ENCODE measurements at places on chromosomes 16 and 17.

- H3K4me3 ChIP-seq, result peak overlapping the region; percentile 11
- peaks cover 36% of the 10 kb centered on the region for H3K4me1 ChIP-seq
- H3K27me3 ChIP-seq, result no peaks in the 10 kb centered on the region
- H3K27ac ChIP-seq, result peak overlapping the region; percentile 91
- no peak for DNase-seq
- H3K36me3 ChIP-seq, result peaks cover 9% of the 10 kb centered on the region
Measured at GRCh38 chr17:78707016-78707415, 75.1 kb downstream of the CYTH1 start.

GRCh38 chr17:47117386-47117785 lies 71.7 kb downstream of the CDC27 start:
- DNase-seq, result no peak
- peaks cover 12% of the 10 kb centered on the region for H3K4me1 ChIP-seq
- no peak overlapping the region for H3K27ac ChIP-seq

- H3K27me3 ChIP-seq, result no peaks in the 10 kb centered on the region
- H3K36me3 ChIP-seq, result peaks cover 20% of the 10 kb centered on the region
- no peak overlapping the region for H3K27ac ChIP-seq
- DNase-seq, result no peak
- peaks cover 11% of the 10 kb centered on the region for H3K4me1 ChIP-seq
- H3K4me3 ChIP-seq, result no peak overlapping the region
Measured at GRCh38 chr17:5553479-5553878, 30.8 kb downstream of the NLRP1 start.

- H3K4me3 ChIP-seq, result no peak overlapping the region
- peaks cover 16% of the 10 kb centered on the region for H3K27me3 ChIP-seq
- no peaks in the 10 kb centered on the region for H3K4me1 ChIP-seq
- no peak overlapping the region for H3K27ac ChIP-seq
- DNase-seq, result no peak
- no peaks in the 10 kb centered on the region for H3K36me3 ChIP-seq
Measured at GRCh38 chr16:75193730-75194444, 13.1 kb downstream of the CTRB2 start.

- no peaks in the 10 kb centered on the region for H3K4me1 ChIP-seq
- H3K36me3 ChIP-seq, result no peaks in the 10 kb centered on the region
- H3K4me3 ChIP-seq, result no peak overlapping the region
- H3K27ac ChIP-seq, result no peak overlapping the region
Measured at GRCh38 chr17:65487161-65487560, 74.3 kb downstream of the AXIN2 start.

GRCh38 chr17:54537656-54538055 lies 363.0 kb upstream of the TOM1L1 start:
- no peaks in the 10 kb centered on the region for H3K36me3 ChIP-seq
- H3K27ac ChIP-seq, result no peak overlapping the region
- H3K4me1 ChIP-seq, result no peaks in the 10 kb centered on the region
- H3K27me3 ChIP-seq, result no peaks in the 10 kb centered on the region

DNA sequence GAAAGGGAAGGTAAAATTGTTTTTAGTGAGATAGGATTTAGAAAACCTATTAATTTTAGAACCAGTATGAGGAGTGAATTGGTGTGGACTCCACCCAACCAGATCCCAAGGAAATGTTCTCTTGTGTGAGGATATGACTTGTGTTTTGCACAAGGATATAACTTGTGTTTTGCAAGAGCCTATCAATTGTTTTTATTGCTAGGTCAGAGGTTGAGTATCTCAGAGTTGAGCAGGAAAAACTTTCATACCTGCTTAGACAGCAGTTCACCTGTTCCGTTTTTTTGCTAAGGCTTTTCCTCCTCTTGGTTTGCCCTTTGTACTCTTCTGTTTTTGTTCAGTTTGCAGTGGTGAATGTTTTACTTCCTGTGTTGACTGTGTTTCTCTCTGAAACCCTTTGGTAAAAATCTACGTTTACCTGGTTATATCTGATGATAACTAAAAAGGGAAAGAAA lies 5.1 kb downstream of the NBR1 start:
- H3K27ac ChIP-seq, result no peak overlapping the region
- peaks cover 6% of the 10 kb centered on the region for H3K36me3 ChIP-seq
- H3K27me3 ChIP-seq, result no peaks in the 10 kb centered on the region
- no peak for DNase-seq
- no peak overlapping the region for H3K4me3 ChIP-seq

GRCh38 chr17:17075125-17075781 lies 33.0 kb downstream of the MPRIP start:
- H3K27ac ChIP-seq, result peak overlapping the region; percentile 80
- peaks cover 49% of the 10 kb centered on the region for H3K4me1 ChIP-seq
- H3K4me3 ChIP-seq, result peak overlapping the region; percentile 24
- peaks cover 63% of the 10 kb centered on the region for H3K36me3 ChIP-seq

DNA sequence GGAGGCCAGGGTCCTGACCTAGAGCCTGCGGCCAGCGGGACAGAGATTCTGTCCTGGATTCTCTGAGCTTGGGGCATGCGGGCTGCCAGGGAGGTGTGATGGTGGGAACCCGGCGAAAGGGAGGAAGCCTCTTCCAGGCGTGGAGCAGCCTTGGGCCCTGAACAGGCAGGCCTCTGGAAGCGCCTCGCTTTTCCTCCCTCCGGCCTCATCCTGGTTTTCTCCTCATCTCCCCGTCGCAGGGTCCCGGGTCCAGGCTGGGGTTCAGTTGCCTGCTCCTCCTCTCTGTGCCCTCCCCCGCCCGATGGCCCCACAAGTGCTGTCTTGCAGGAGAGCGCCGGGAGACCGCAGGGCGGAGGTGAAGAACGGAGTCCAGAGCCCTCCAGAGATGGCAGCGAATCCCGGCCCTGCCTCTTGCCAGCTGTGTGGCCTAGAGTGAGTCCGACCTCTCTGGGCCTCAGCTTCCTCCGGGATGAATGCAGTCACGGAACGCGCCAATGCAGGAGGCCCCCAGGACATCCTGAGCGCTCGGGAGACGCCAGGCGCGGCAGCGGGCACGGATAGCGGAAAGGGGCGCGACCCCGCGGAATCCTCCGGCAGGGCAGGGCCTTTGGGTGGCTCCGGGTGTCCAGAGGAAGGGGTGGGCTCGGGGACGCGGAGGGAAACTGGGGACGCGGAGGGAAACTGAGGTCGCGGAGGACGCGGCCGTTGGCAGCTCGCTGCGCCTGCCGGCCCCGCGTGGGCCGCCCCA lies 553 bp upstream of the RAB11FIP4 start:
- no peak for DNase-seq
- no peak overlapping the region for H3K4me3 ChIP-seq
- H3K4me1 ChIP-seq, result no peaks in the 10 kb centered on the region
- H3K36me3 ChIP-seq, result no peaks in the 10 kb centered on the region
- H3K27me3 ChIP-seq, result peaks cover 39% of the 10 kb centered on the region
- H3K27ac ChIP-seq, result no peak overlapping the region

GRCh38 chr17:64219571-64219970 lies 43.5 kb downstream of the TEX2 start:
- no peaks in the 10 kb centered on the region for H3K36me3 ChIP-seq
- DNase-seq, result no peak
- no peaks in the 10 kb centered on the region for H3K27me3 ChIP-seq
- H3K4me3 ChIP-seq, result no peak overlapping the region
- H3K27ac ChIP-seq, result no peak overlapping the region

DNA sequence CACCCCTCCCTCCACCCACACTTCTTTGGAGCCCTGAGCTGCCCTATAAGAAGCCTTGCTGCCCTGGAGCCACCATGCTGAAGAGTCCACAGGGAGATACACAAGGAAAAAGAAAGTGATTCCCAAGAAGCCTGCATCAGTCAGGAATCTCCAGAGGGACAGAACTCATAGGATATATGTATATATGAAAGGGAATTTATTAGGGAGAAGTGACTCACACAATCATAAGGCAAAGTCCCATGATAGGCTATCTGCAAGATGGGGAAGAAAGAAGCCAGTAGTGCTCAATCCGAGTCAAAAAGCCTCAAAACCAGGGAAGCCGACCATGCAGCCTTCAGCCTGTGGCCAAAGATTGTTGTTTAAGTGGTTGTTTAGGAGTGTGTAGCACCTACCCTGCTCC lies 87.9 kb downstream of the TMEM114 start:
- no peaks in the 10 kb centered on the region for H3K36me3 ChIP-seq
- no peak overlapping the region for H3K27ac ChIP-seq
- H3K4me3 ChIP-seq, result no peak overlapping the region
- H3K4me1 ChIP-seq, result no peaks in the 10 kb centered on the region

DNA sequence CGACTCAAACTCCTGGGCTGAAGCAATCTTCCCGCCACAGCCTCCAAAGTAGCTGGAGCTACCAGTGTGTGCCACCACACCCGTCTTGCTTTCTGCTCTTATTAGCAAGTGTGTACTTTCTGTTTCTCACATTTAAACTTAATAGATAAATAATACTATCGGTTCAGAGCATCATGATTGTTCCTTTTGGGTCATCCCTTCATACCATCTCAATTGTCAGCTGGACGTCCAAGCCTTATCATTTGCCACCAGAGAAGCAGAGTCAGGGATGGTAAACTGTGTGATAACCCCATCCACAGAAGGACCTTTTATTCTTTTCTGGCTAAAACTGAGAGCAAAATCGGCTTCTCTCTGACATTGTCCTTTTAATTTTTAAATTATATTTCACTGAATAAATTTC lies 279.8 kb upstream of the GOT2 start:
- no peak overlapping the region for H3K27ac ChIP-seq
- no peak overlapping the region for H3K4me3 ChIP-seq
- no peaks in the 10 kb centered on the region for H3K4me1 ChIP-seq
- DNase-seq, result no peak

DNA sequence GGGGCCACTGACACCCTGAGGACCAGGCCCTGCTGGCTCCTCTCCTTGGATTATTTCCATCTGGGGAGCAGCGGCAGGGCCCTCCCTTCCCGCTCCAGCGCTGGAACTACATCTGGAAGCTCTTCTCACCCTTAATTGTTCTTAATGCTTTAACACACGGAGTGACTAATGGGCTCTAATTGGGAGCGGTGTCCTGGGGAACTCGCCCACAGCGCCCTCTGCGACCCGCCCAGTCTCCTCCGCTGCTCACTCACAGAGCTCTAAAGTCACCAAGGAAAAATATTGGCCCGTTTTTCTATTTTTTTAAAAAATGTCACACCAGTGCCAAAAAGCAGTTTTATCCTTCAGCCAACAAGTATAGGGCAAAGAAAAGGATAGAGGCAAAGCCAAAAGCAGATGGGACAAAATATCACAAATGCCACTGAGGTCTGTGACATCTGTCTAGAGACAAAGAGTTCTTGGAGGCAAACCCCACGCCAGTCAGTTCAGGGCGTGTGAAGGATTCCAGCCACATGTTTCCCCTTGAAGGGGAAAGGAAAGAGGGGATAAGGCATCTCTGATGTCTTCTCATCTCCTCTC lies 134.7 kb downstream of the RBFOX3 start:
- no peak overlapping the region for H3K27ac ChIP-seq
- H3K4me3 ChIP-seq, result no peak overlapping the region
- no peaks in the 10 kb centered on the region for H3K4me1 ChIP-seq

DNA sequence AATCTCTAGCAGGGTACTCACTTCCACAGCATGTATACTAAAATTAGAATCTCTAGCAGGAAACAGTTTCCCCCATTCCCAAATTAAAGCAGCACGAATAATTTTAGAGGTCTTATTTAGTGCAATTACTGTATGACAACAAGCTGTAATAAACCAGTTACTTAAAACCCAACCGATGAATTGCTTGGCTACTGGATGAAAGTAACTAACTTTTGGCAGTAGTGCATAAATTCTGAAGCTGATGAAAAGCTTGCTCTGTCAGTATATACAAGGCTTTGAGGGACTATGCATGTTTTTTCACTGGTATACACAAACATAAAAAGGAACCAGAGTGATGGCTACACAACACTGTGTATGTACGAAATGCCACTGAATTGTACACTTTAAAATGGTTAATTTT lies 89.4 kb downstream of the CFDP1 start:
- H3K27ac ChIP-seq, result no peak overlapping the region
- peaks cover 33% of the 10 kb centered on the region for H3K4me1 ChIP-seq
- no peak overlapping the region for H3K4me3 ChIP-seq
- H3K27me3 ChIP-seq, result no peaks in the 10 kb centered on the region
- H3K36me3 ChIP-seq, result peaks cover 2% of the 10 kb centered on the region

DNA sequence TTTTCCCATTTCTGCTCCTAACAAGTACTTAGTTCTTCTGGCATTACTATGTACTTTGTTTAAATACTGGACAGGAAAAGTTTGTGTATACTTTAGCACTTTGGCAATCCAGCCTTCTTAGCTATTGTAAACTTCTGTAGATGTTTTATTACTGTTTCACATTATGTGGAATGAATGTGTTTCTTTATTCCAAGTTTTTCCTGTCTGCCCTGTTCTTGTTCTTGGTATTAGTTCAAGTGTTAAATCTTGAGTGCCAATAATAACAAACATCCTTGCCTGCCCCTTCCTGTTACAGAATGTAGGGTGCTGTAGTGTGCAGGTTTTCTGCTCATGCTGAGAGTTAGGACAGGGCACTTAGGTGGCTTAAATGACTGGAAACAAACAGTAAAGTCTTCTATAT lies 7.3 kb upstream of the CAPNS2 start:
- DNase-seq, result no peak
- peaks cover 4% of the 10 kb centered on the region for H3K36me3 ChIP-seq
- no peak overlapping the region for H3K27ac ChIP-seq
- no peaks in the 10 kb centered on the region for H3K27me3 ChIP-seq
- no peak overlapping the region for H3K4me3 ChIP-seq

DNA sequence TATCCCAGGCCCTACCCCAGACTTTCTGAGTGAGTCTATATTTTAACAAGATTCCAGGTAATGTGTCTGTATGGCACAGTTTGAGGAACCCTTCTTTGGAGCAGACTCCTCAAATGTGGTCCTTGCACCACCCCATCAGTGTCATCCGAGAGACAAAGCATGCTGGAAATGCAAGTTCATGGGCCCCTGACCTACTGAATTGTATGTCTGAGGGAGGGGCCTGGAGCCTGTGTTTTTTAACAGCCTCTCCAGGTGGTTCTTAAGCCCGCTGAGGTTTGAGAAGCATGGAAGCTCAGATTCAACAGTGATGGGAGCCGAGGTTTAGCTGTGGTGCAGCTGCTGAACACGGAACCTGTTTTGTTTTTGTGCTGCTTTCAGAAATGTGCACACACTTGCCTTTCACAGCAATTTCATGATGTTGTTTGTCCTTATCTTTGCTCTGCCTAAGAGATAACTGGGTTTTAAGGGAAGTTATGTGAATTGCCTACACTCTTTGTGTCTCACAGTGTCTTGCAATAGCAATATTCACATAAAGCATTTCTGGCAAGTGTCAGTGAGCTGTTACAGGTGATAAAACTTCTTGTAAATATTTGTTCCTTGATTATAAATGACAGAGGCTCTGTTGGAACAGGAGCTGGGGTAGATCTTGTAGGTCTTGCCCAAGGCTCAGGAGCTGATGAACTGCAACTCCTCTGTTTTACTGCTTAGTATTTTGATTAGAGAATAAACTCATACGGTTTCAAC lies 32.0 kb upstream of the IL34 start:
- no peak overlapping the region for H3K4me3 ChIP-seq
- no peaks in the 10 kb centered on the region for H3K4me1 ChIP-seq
- no peaks in the 10 kb centered on the region for H3K27me3 ChIP-seq
- no peak overlapping the region for H3K27ac ChIP-seq

DNA sequence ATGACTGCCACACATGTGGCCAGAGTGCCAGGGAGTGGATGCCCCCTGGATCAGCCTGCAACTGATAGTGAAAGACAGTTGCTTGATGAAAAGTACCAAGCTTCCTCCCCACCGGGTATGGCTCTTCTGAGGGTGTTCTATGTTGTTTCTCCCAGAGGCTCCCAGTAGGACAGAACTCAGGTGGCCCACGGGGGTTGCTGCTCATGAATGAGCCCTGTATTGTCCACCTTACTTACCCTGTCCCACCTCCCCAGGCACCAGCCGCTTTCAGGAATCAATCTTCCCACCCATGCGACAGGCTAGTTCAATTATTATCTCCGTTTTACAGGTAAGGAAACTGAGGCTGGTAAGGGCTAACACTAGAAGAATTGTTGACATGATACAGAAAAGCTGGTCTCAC lies 34.9 kb upstream of the RGS9 start:
- no peaks in the 10 kb centered on the region for H3K36me3 ChIP-seq
- no peak for DNase-seq
- H3K4me3 ChIP-seq, result no peak overlapping the region
- H3K4me1 ChIP-seq, result peaks cover 38% of the 10 kb centered on the region
